Stimulated activated CD4-positive, alpha-beta T cell treated with anti-CD3 and anti-CD28 coated beads, Interleukin-12 subunit alpha, Interleukin-12 subunit beta, amount 100 ng/mL, for 4 hours (primary cell): ENCODE measurements at places on chromosomes 7 and 10.

GRCh38 chr7:106839511-106839910, 25.6 kb upstream of the PIK3CG start:
- DNase-seq, result no peak

DNA sequence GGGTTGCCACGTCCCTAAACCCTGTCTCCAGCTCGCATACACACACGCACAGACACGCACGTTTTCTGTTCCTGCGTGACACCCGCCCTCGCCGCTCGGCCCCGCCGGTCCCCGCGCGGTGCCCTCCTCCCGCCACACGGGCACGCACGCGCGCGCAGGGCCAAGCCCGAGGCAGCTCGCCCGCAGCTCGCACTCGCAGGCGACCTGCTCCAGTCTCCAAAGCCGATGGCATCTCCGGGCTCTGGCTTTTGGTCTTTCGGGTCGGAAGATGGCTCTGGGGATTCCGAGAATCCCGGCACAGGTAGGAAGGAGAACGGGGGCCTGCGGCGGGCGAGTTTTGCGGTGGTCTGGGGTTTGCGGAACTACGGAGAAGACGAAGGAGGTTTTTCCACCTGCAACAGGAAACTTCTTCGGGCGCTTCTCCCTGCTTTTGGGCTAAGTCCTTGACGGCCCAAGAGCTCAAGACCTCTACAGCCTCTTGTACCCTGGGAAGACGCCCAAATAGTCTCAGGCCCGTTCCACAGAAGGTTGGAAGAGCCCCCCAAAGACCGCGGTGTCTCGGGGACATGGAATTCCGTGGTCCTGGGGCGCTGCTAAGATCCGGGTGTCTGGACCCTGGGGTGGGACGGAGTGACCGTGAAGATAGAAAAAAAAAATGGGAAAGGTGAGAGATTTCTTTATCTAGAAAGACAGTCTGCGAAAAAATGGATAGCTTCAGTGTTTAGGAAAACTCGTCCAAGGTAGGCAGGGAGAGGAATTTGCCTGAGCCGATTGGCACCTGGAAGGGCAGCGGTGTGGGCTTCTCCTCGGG, at the start of gene GAD2:
Gene GAD2 (plus strand): TSS at position 190 of the 811 bp plus-strand sequence. CDS start 36 bp downstream, at position 226.
- no peak for DNase-seq

DNA sequence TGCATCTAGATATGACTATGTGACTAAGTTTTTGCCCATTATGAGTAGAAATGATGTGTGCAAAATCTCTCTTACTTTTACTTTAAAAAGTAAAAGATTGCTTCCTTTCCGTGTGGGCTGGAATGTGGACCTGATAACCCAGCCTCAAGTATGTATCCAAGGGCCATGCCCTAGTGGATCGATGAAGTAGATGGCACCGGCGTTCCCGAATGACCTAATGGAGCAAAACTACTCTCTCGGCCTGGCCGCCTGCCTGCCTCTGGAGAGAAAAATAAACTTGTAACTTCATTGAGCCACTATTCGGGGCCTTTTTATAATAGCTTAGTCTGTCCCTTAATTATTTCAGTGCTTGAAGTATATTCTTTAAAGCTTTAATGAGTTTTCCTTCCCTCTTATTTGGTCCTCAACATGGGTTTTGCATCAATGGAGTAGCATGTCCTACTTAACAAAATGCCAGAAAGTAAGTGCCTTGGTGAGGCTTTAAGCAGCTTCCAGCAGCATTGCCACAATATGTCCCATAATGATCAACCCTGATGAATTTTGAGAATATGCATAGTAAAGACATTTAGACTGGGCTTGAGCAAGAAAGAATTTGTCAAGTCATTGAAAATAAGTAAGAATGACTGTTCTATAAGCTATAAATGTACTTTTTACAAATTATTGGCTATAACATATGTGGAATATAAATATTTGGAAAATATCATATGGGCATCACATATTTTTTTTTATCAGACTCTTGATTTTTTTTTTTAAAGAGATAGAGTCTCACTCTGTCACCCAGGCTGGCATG, 61.4 kb downstream of the PLXDC2 start:
- DNase-seq, result no peak

DNA sequence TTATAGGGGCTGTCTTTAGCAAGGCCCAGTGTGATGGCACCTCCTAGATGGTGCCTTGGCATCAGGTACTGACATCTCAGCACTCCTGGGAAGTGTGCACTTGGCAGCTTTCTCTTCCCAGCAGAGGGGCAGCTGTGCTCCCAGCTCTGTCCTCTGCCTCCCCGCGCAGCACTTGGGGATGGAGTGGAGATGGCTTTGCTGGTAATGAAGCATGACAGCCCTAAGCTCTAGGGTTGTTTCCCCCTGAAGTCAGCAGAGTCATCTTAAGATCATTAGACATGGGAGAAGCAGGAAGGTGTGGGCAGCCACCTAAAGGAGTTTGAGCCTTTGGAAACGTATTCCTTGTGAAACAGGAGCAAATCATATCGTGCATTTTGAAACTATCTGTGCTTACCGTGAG, 46.7 kb downstream of the HTRA1 start:
- DNase-seq, result no peak

DNA sequence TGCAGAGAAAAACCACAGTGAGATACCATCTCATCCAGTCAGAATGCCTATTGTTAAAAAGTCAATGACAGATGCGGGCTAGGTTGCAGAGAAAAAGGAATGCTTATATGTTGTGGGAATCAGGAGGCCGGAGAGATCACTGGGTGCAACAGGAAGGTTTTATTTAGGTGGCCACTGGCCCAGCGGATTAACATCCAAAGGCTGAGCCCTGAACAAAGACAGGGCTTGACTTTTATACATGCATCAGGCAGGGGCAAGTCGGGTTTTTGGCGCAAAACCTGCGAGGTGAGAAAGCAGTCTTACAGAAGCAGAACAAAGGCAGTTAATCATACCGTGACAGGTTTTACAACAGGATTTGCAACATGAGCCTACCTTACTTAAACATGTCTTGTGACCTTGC, 620 bp downstream of the ZNF117 start:
- no peak for DNase-seq

DNA sequence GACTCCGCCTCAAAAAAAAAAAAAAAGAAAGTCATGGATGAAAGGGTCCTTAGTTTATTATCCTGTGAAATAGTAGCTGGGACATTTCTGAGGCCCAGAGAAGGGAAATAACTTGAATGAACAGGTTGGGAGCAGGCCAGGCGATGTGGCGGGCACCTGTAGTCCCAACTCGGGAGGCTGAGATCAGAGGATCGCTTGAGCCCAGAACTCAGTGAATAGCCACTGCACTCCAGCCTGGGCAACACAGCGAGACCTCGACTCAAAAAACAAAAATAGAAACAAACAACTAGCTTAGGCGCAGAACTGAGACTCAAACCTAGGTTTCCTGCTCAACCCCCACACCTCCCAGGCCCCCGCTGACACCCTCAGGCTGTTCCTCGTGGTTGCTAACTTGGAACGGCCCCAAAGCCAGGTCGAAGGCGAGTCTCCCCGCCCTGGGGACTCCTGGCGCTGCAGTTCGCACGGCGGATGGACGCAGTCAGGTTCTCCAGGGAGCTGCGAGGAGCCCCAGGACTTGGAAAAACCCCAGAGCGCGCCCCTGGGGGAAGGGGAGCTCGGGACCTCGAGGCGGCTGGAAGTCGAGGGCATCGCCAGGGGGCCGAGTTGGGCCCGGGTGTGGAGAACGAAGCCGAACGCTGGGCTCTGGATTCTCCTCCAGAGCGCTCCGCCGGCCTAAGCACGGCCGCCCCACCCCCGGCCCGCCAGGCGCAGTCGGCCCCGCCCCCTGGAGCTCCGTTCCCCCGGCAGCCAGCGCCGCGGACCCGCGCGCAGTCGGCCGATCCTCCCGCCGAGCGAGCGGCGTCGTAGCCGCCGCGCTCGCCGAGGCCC, at the start of gene STOX1:
Gene STOX1 (plus strand): TSS at position 768 of the 828 bp plus-strand sequence. CDS start 93 bp downstream, outside the sequence.
- DNase-seq, result peak; percentile 67

DNA sequence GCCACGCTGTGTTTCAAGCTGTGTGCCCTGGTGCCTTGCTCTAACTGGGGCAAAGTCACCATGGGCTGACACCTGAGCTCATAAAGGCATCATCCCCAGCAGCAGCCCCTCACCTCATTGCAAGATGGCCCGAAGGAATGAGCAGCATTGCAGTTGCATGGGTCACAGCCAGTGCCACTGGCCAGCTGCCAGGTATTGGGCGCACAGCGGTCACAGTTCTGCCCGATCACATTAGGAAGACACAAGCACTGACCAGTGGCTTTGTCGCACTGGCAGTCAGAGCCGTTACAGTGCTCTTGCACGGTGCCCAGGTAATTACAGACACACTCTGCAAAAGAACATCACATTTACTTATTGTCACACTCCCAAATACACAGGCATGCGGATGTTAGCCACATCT, 51.1 kb downstream of the LAMB1 start:
- DNase-seq, result no peak
